ENCODE measurements at places on chromosomes 4 and X.

DNA sequence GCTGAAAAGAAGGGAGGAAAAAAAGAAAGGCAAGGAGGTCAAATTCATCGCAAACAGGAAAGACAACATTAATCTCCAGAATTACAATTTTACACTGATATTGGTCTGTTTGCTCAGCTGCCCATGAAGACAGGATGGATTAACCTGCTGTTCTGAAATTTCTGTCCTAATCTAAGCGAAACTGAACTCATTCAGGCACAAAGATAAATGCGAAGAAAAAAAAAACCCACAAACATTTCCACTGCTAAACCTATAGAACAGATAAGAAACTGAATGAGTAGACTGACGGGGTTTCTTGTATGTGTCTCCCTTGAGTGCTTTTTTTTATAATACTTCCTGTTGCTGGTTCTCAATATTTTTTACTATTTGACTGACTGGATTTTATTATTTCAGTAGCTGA is 251.8 kb upstream of the FTHL17 start:
- DNase-seq = no peak

DNA sequence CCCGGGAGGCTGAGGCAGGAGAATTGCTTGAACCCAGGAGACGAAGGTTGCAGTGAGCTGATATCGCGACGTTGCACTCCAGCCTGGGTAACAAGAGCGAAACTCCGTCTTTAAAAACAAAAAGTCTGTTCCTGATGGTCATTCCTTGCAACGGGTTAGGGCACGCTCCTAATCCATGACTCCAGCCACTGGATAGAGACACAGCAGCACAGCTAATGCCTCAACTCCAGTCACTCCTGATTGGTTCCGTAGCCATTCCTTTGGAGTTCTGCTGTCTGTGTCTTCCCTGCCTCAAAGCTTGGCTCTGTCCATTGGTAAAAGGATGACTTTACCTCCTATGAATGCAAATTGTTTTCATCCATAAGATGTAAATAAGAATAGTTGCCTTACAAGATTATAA is 44.3 kb upstream of the FAM9A start:
- DNase-seq = no peak

DNA sequence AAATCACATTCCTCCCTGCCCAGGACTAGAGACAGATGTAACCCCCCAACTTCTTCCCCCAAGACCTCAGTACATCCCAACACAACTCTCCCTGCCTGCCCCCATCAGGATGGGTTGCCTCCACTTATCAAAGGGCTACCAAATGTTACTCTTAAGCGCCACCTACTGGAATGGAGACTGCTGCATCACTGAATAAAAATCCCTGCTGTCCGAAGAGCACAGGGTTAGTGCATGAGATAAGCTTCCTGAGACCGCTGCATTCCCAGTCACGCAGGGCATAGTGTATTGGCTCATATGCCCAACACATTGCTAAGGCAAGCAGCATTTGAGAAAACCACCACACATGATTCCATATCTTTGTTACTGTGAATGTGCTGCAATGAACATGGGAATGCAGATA is 544.5 kb downstream of the PPP4R3C start:
- no peak for DNase-seq

GRCh38 chr4:37729649-37730004 is 43.5 kb upstream of the RELL1 start:
- DNase-seq = no peak

- DNase-seq = no peak
Measured at GRCh38 chr4:24807611-24808010, 12.2 kb downstream of the SOD3 start.

- no peak for DNase-seq
Measured at GRCh38 chrX:2954541-2954940, 25.4 kb upstream of the ARSD start.

- DNase-seq = no peak
Measured at GRCh38 chrX:48578661-48579128, 4.4 kb downstream of the RBM3 start.

GRCh38 chrX:7926501-7926900 is 712 bp downstream of the PNPLA4 start:
- no peak for DNase-seq

Measured in left ventricle myocardium inferior (tissue), 1 donor.